Activated naive CD4-positive, alpha-beta T cell treated with anti-CD3 and anti-CD28 coated beads for 36 hours (primary cell): ENCODE measurements at places on chromosomes 2 and 18.
A peak's percentile ranks its signal among the peaks of the same experiment; 100 is the strongest.

GRCh38 chr2:226832061-226832460 lies 3.8 kb upstream of the RHBDD1 start:
- DNase-seq = no peak

GRCh38 chr2:239360421-239361310 lies 40.2 kb downstream of the HDAC4 start:
- DNase-seq = no peak

DNA sequence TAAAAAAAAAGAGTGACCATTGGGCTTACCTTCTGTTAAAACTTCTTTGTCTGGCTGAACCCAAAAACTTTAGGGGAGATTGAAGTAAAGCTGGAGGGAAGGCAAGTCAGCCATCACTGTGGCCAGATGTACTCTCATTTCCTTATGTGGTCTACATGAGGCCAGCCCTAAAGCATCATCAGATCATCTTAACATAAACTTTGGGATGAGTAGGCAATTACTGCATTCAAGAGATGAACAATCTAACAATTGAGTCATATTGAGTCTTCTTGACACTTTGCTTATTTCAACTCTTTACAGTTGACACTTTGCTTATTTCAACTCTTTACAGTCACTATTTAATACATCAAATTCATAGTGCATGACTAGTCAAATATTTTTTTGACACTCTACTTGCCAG lies 155.6 kb downstream of the QPCT start:
- DNase-seq = no peak

DNA sequence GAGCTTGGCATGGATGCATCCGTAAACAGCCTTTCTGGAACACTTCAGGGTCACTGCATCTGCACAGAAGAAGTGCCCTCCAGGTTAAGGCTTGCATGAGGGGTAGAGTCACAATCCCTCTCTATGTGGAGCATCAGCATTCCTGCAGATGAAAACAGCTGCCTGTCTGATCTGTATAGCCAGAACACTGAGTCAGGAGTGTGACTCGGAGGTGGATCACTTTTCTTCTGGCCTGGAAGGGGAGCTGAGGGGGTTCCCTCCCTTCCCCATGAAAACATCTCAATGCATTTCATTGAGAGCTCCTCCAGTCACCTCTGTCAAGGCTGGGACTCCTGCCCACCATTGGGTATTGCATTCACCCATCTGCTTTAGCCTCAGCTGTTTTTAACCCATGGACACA lies 72.5 kb upstream of the SERPINE2 start:
- DNase-seq = no peak

GRCh38 chr2:84158605-84159004 lies 300.5 kb downstream of the SUCLG1 start:
- DNase-seq = no peak

- no peak for DNase-seq
Observed at GRCh38 chr2:96437512-96437911, 67.6 kb downstream of the NEURL3 start.

GRCh38 chr2:202066875-202067274 lies 6.2 kb upstream of the KIAA2012 start:
- no peak for DNase-seq

DNA sequence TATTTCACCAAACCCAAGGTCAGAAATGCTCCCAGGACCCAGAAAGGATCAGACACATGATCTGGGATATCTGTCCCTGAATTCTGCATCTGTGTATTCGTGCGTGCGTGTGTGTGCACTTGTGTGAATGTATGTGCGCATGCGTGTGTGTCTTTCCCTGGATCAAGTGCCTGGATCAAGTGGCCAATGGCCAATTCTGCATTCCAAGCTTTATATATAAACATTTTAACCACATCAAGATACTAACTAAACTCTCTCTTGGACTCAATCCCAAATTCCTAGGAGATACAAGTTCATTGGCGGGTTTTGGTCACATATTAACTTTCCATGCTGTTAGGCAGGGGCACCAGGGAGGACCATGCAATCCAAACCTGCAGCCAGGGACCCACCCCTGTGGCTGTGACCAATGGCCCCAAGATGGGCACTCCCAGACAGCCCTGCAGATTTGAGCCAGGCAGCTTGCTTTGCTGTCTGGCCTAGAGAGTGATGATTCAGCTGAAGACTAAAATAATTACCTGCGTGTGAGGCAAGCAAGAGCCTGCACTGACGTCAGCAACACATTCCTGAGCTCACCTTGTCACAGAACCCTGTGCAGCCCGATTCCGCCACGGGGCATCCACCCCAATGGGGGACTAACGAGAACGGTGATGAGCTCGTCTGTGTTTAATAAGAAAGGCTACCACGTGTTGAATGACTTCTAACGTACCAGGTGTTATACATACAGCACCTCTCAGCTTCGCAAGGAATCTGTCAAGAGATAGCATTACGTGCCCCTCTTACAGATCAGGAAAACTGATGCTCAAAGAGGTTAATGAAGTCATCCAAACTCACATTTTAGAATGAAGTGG lies 45.3 kb upstream of the ROCK2 start:
- DNase-seq = no peak

DNA sequence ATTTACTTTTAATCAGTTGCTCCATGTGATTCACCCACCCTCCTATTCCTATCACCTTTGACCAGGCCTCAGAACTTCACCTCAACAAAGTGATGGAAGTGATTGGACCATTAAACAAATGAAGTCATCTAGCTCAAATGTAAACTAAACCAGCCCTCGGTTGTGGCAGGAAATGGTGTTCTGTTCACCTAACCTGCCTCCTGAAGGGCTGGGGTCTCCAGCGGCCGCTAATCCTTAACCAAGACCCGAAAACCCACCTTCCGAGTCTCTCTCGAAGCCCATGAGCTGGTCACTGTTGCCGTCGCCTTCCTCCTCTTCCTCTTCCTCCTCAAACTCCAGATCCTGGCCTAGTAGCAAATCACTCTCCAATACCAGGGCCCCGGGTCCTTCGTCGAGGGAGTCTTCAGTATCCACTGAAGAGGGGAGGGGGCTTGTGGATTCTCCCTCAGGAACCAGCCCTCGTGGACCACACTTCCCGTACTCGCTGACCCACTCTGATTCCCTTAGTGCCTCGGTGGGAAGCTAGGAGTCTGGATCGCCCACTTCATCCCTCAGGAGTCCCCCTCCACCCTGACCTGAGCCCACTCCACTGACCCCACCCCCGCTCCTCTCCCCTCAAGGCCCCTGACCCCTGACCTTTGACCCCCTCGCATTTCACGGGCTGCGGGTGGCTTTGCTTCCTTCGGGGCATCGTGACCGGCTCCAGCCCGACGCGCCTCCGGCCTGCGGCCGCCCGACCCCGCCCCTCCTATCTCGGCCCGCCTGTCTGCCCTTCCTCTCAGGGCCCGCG lies 503 bp downstream of the ZNF513 start:
- DNase-seq = peak; percentile 57

- no peak for DNase-seq
Observed at GRCh38 chr2:98060277-98060676, 26.7 kb upstream of the VWA3B start.

- DNase-seq = no peak
Observed at GRCh38 chr2:195016841-195017240, 640.2 kb upstream of the SLC39A10 start.

DNA sequence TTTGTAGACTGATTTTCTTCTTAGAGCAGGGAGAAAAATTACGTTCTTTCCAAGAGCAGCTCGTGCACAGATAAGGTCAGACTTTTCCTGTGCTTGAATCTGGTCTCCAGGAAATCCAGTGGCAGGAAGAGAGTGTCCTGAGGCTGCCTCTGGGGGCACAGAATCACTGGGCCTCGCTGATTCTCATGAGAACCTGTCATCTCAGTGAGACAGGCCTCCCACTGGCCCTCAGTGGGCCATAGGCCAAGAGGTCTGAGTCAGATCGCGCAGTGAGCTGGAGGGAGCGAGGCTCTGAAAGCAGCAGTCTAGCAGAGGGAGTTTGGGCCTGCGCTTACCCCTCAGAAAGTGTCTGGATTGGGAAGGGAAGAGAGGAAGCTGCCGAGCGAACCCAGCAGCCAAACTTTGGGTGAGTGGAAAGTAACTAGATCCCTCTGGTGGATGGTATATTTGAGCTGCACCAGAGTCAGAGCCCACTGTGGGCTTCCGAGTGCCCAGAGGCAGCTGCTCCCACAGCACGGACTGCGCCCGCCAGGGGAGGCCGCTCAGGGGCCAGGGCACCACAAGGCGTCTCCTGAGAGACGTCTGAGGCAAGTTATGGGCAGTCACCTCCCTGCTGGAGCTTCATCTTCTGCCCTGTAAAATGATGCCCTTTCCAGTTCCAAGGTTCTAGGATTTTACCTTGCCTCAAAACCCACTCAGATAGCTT lies 8.2 kb downstream of the GDF7 start:
- no peak for DNase-seq

- peak; percentile 26 for DNase-seq
Observed at GRCh38 chr2:10668402-10669012, 21.3 kb downstream of the NOL10 start.

- DNase-seq = no peak
Observed at GRCh38 chr2:240129311-240129710, 6.8 kb downstream of the COPS9 start.

DNA sequence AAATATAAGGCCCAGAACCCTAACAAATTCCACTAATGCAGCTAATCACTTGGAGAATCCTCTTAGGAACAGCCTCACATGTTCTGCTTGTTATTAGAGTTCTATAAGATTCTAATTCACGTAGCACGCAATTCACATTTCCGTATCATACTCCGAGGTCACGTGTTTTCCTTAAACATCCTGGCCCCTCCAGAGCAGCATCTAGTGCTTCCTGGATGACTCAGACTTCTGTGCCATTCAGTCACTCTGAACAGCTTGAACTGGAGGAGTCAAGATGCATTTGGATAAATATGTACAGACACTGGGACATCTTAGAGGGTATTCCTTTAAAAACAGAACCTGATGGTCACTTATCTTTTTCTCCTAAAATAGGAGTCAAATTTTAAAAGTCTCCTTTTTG lies 156.5 kb downstream of the MYO5B start:
- peak; percentile 20 for DNase-seq

DNA sequence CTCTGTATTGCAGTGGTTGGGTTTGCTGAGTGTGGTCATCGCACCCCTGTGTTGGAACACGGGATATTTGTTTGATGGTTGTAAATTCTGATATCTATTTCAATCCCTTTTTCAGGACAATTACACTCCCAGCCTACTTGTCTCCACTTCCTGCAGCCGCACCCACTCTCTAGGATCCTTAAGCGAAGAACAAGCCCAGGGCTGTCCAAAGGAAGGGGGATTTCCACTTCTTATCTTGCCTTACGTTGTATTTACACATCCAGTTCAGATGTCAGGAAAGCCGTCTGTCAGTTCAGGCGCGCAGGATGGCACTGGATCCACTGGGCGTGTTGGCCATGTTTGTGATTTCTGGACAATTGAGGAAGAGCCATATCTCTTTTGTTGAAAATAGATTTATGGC lies 834.5 kb upstream of the SALL3 start:
- DNase-seq = no peak

DNA sequence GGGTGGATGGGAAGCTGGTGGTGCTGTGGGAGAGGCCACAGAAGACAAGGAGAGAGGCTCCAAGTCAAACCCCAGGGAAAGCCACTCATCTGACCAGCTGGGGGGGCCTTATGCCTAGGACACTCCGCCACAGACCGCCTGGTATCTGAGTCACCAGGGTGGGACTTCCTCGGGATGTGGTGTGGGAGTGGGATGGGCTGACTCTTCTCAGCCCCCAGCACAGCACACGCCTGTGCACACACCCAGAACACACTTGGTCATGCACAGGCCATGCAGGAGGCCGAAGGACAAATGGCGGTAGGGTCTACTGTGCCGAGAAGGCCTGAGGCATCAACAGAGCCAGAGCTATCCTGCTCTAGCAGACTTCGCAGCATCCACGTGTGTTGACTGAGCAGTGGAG lies 136.4 kb downstream of the INHBB start:
- DNase-seq = no peak

GRCh38 chr2:207983641-207984042 lies 41.7 kb downstream of the PLEKHM3 start:
- no peak for DNase-seq

GRCh38 chr2:40043191-40043590 lies 264.1 kb upstream of the THUMPD2 start:
- no peak for DNase-seq

DNA sequence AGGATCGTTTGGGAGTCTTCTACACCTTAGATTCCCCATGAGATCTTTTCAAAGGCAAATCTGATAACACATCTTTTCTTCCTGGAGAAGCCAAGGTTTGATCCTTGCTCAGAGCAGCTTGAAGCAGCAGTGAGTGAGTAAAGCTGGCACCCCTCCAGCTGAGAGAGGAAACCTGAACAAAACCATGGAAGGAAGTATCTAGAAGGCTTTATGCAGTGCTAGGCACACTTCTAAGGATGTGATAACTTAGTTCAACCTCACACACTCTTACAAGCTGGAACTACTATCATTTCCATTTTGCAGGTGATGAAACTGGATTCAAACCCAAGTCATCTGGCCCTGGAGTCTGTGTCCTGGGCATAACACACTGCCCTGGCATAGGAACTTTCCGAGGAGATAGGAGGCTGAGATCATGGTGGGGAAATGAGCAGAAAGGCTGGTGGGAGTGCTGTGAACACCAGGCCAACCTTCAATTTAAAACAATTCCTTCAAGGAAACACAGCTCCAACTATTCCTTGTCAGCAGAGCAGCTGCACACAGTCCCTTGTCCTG lies 71.2 kb downstream of the CTAGE1 start:
- DNase-seq = peak; percentile 21

GRCh38 chr2:151336863-151337371 lies 20.5 kb upstream of the TNFAIP6 start:
- no peak for DNase-seq

GRCh38 chr18:36411745-36412168 lies 114.2 kb downstream of the FHOD3 start:
- DNase-seq = no peak

DNA sequence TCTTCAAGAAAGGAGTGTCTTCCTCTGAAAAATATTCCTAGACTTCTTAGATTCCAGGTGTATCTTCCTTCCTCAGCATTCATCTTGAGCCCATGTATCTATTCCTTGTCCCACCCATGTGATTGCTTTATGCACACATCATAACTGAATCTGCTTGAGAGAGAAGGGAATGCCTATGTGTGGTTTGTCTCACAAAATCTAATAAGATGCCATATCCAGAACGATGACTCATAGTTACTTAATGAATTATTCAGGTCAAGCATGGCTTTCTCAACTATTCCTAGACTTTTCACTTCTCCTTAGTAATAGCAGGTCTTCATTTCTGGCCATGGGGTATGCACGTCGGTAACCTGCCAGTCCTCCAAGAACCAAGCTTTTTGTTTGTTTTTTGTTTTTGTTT lies 121.8 kb downstream of the SETBP1 start:
- no peak for DNase-seq

DNA sequence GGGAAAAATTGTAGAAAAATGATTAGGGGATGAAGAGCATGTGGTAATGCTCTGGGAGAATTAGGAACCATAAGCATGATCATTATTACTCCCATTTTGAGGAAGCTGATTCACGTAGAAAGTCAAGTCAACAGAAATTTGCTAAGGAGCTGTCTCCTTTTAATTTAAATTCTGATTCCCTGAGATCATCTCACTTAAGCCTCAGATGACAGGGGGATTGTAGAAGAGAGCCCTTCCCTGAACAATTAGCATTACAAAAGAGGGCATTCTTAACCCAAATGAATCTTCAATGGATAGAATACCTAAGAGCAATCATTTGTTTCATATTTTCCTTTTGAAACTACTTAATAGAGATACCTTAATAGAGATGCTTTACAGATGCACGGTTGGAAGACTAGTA lies 267.9 kb downstream of the NYAP2 start:
- DNase-seq = no peak
